ENCODE measurements at places on chromosomes 4 and X.

- DNase-seq: peak; percentile 71
These were observed at the start of gene GPM6B for GRCh38 chrX:13816643-13817627. GPM6B (minus strand) TSS chrX:13817093; CDS start chrX:13816904, 189 bp downstream.

GRCh38 chrX:136697156-136697555 lies 49.2 kb downstream of the CD40LG start:
- no peak for DNase-seq

DNA sequence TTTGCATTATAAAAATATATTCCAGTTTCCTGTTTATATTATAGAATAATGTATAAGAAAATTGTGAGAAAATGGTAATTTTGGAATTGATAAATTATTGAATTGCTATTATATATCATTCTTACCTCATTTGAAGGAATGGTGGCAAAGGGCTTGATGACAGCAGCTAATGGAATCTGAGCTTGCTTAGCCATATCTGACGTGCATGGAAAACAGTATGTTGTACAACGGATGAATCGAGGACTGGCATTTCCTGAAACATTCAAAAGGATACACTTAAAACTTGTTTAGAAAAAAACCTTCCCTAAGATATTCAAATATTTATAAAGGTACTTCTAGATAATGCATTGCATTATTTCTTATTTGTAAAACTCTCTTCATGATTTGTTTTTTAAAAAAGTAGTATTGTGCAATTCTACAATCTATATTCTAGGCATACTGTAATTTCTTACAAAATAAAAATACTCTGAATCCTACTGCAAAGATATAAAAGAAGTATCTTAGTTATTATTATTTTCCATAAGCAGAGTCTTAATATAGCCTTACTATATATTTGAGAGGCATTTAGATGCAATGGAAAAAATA lies 38.3 kb downstream of the SEC24D start:
- no peak for DNase-seq

DNA sequence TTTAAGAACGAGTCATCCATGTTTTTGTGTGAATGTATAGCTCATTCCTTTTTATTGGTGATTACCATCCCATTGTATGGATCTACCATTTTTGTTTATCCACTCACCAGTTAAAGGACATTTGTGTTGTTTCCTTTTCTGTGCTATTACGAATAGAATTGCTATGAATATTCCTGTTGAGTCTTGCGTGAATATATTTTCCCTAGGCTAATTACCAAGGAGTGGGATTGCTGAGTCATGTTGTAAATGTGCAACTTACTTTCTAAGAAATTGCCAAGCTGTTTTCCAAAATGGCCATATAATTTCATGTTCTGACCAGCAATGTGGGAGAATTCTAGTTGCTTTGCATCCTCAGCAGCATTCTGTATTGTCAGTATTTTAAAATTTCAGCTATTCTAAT lies 51.3 kb downstream of the YIPF6 start:
- no peak for DNase-seq

DNA sequence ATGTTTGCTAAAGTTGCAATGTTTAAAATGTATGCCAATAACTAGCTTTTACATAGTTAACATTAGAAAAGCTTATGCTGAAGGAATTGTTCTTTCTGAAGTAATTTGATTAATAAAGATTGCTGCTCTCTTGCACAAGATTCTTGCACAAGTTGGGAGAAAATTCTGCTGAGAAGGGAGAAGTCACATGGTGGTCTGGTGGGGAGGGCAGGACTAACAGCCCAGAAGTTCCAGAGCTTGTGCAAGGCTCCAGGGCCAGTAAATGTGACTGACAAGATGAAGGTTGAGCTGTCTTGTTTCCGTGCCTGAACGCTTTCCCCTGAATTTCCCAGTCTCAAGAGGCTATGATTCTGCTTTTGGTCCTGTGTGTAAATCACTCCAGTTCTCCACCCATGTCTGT lies 112.9 kb upstream of the VCX start:
- DNase-seq: no peak

DNA sequence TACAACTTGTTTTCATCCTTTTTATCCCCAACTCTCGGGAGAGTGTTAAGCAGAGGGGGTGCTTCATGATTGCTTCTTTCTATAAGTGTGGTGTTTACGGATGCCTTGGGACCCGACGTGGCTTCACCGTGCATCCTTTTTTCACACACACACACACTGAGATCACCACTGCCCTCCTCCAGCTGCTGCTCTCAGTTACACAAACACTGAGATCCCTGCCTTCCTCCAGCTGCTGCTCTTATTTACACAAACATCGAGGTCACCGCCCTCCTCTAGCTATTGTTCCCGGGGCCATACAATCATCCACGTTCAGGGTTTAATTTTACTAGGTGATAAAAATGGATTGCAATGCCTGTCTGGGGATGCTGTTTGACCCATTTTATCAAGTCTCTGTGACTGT lies 155.4 kb upstream of the FAM9B start:
- no peak for DNase-seq

DNA sequence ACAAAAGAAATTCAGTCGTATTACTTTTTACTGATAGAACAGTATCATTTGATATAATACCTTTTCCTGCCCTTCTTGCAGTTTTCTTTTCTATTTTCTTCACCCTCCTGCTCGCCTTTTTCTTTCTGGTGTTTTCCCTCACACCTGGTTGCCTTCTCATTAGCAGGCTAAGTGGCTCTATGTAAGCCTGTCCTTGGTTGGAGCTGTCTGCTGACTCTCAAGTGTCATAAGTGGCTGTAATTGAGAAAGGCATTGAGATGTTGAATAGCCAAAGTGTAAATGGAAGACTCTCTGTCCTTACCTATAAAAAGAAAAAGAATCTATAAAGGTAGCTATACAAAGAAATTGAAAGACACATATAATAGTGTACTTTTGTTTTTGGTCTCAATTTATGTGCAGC lies 180.7 kb downstream of the ADGRL3 start:
- DNase-seq: no peak

- DNase-seq: no peak
These were observed 1.1 kb downstream of the XIAP start for GRCh38 chrX:123860983-123861382.

DNA sequence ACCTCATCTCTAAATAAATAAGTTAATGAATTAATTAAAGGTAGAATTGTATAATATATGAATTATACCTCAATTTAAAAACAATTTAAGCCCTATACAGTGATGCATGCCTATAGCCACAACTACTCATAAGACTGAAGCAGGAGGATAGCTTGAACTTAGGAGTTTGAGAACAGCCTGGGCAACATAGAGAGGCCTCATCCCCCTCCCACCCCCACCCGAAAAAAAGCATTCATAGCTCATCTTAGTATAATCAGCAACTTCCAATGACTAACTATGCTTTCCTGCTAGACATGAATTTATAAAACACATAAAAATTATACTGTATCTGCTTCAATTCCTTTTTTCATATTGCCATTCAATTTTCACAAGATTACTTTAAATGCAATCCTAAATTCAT lies 1.6 kb downstream of the LRBA start:
- no peak for DNase-seq

- no peak for DNase-seq
These were observed 1278.6 kb downstream of the PCDH7 start for GRCh38 chr4:31998807-31999206.

- DNase-seq: no peak
These were observed 442.8 kb upstream of the ZFP42 start for GRCh38 chr4:187552781-187553180.

- DNase-seq: no peak
These were observed 2.5 kb upstream of the DUSP9 start for GRCh38 chrX:153644356-153645125.

DNA sequence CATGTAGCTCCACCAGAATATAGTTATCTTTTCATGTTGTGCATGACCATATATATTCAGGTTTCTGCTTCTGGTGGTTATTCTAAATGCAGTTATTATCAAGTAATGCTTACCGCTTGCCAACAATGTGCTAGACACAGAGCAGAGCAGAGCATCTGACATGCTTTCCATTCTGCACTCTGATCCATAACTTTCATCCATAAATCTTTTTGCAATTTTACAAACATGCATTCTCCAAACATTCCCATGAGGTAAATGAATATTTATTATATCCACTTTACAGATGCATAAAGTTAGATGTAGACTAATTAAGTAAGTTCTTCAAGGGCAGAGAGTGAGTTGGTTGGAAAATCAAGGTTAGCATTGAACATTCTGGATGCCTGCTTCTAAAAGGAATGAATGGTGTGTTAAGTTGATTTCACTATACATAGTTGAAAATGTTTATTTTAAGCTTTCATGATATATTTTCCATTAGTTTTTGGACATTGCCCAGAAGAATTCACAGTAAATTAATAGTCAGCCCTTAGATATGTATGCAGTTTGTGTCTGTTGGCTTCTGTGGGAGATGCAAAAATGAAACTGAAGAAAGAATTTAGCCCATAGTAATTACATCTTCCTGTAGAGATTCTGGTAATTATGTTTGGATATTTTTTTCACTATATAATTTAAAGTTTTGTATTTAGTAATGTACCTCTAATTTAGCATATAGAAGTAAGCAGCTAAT lies 867.8 kb downstream of the CCSER1 start:
- DNase-seq: no peak

DNA sequence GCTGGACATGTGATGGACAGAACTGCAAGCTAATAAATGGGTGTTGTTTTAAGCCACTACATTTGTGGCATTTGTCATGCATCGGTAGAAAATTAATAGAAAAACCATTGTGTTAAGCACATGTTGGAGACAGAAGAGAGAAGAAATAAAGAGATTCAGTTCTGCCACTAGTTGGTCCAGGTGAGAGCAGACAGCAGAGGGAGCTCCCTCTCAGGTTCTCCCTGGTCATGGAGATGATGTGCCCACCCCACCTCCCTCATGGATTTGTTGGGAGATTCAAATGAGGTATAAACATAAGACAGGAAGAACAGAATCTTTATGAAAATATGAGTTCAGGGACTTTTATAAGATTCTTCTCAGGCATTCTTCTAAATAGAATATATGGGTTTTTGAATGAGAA lies 36.8 kb upstream of the OCIAD2 start:
- no peak for DNase-seq

GRCh38 chr4:129371926-129372325 lies 276.0 kb downstream of the C4orf33 start:
- no peak for DNase-seq
